Psoas muscle (tissue), 8 donors: ENCODE measurements at places on chromosomes 3 and 15. TPM values are rescaled to one million over a fixed set of nuclear protein-coding genes. Genes with fewer than 3 reads are reported as not detected.

- DNase-seq, result no peak
Observed at GRCh38 chr3:100662113-100662823, 47.0 kb upstream of the TFG start.

DNA sequence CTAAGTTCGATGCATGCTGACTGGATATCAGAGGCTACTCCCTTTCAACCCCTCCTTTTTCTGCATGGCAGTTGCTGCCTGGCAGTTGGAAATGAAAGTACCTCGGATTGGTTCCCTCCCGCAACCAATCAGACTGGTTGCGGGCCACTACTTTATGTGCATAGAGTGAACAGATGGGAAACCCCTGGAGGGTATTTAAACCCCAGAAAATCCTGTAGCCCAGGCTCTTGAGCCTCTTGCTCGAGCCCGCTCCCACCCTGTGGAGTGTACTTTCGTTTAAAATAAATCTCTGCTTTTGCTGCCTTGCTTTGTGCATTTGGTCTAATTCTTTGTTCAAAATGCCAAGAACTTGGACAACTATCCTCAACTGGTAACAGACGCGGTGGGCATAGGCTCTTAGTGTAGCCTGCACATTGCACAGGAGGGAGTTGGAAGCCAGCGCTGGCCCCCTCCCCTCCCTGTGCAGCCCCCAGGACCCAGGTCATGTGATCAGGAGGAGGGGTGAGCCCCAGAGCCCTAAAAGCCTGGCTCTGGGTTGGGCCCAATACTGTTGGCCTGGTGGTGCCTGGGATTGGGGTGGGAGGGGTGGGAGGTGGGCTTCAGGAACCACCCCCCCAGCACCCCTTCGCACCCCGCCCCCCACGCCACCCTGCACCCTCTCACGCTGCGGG, 26.8 kb downstream of the RHCG start:
- DNase-seq, result no peak

- DNase-seq, result no peak
Observed at GRCh38 chr3:108322352-108322751, 26.0 kb downstream of the HHLA2 start.

DNA sequence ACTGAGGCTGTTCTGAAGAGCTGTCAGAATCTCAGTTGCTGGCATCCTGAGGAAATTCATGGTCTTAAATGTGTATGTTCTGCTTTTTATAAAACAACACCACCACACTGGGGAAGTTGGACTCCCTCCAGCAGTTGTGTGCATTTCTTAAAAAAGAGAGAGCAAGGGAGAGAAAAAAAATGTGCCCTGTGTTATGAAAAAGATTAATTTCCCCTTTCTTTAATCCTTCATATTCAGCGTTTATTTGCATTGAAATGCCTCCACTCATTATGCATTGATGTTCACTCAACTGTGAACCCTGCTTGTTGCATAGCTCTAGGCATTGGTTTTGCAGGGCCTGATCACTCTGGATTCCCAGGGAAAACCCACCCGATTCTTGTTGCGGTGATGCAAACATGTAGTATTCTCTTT, 4.4 kb upstream of the ZNF609 start:
- DNase-seq, result no peak

DNA sequence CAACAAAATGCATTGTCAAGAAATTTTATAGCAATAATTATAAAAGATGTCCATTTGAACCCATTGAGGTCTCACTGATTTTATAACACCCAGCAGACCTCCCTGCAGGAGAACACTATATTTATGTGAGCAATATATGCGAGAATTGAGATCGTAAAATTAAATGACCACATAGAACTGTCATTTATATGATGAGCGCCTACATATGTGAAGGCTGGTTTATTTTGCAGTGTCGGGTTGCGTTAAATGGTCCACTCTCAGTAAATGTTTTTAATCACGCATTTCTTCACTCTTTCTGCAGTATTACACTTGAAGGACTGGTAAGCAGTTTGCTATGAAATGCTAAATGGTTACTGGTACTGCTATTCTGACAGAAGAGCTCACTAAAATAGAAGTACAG, 408.5 kb upstream of the AGTR1 start:
- no peak for DNase-seq

DNA sequence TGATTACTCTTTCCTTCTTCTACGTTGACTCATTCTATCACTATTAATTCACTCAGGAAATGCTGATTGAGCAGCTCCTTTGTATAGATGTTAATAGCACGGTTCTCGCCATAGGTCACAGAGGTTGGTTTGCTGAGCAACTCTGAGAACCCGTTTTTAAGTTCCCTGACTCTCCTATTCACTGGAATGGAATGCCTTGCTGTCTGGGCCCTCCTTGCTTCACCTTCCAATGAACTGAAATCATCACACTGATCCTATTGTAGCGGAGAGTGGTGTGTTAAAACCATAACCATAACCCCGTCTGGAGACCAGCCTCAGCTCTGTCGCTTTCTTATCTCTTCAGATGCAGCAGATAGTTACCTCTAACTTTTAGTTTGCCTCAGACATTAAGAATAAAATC, 323.6 kb downstream of the GABRB3 start:
- DNase-seq, result no peak

- DNase-seq, result peak; percentile 39
Observed at GRCh38 chr3:185983495-185984141, 45.8 kb upstream of the TRA2B start.

DNA sequence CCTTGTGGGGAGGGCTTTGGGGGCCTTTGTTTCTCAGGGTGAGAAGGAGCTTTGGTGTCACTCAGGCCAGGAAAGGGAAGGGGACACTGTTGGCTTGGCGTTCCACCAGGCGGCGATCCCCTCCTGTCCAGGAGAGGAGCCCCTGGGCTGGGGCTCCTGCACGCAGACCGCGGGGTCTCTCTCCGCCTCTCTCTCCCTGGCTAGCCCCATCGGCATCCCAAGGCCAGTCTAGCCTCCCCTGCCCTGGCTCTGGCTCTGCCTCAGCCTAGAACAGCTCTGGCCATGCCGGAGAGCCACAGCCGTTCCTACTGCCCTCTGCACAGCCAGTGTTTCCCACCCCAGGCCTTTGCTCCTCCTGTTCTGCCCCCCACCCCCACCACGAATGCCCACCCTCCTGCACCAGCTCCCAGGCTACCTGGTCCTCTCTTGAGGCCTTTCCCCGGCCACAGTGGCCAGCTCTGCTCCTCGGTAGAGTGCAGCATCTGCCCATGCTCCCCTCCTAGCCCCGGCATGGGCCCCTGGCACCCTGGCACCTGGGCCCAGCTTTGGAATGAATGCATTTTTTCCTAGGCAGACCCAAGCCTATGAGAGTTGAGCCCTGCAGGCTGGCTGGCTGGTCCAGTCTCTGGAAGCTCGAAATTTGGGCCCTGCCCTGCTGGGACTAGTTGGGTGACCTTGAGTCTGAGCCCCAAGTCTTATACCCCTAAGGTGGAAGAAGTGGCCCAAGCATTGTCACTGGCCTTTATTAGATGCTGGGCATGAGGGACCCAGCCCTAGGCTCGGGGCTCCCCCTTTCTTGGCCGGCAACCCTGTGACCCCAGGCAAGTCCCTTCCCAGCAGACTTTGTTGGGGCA, 2.4 kb downstream of the PLXNA1 start:
- DNase-seq, result no peak

DNA sequence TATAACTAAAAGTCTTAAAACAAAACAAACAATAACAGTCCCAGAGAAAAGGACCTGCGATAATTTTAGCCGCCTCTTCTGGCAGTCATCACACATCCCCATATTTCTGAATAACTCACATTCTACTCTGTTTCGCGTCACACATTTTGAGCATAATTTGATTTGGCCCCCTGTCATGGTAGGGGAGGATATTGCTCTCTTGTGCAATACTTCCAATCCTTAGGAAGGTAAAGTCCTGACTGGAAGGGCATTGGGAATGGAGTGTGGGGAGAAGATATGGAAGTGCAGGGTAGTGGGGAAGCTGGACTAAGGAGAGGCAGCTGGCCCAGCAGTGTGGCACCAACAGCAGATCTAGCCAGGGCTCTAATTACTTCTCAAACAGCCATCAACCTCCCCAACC, 11.3 kb upstream of the FSIP1 start:
- DNase-seq, result no peak

- no peak for DNase-seq
Observed at GRCh38 chr3:113193288-113193687, 18.1 kb upstream of the BOC start.

GRCh38 chr15:97875513-97876280, 84.8 kb upstream of the ARRDC4 start:
- DNase-seq, result no peak

GRCh38 chr3:40996827-40997710, 202.2 kb upstream of the CTNNB1 start:
- no peak for DNase-seq

GRCh38 chr3:142925140-142925539, 36.3 kb upstream of the PCOLCE2 start:
- DNase-seq, result no peak

GRCh38 chr3:149908424-149908957, 62.2 kb downstream of the PFN2 start:
- DNase-seq, result no peak

DNA sequence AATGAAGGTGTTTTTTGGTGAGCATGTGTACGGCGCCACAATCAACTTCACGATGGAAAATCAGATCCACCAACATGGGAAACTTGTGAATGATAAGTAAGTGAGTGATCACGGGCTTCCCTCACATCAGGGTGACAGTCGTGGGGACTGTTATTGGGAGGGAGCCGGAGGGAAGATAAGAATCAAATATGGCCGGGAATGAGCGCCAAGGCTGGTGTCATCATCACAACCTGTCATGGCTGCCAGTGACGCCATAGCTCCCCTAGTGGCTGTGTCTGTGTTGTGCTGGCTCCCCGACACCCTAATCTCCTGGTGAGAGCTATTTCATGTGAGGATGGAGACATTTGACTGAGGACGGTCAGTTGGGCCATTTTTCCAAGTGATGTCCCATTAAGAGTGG, 168.5 kb downstream of the SV2B start:
- DNase-seq, result no peak

GRCh38 chr3:46096781-46097180, 69.5 kb upstream of the XCR1 start:
- DNase-seq, result no peak

- DNase-seq, result no peak
Observed at GRCh38 chr3:158458464-158458863, 112.5 kb upstream of the MLF1 start.

DNA sequence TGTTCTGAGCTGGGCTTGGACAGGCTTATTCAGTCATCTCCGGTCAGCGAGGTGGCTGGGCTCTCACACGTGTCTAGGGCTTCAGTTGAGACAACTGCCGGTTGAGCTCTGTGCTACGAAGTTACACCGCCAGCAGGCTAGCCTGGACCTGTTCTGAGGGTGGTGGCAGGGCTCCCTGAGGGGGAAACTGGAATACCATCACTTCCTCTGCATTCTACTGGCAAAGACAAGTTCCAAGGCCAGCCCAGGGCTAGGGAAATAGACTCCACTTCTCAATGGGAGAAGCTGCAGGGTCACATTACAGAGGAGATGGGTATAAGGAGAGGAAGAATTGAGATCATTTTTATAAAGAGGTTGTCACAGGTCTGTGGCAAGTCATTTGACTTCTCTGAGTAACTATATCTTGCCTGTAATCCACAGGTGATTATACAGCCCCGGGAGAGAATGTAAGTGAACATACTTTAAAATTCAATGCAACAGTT, 106.8 kb upstream of the IL12A start:
- DNase-seq, result peak; percentile 80

GRCh38 chr3:124837065-124837464, 50.1 kb downstream of the ITGB5 start:
- no peak for DNase-seq

TBC1D21 gene
- polyA plus RNA-seq, result not detected

CYP8B1 gene
- not detected for polyA plus RNA-seq

FOXL2NB gene
- polyA plus RNA-seq, result not detected

GPR62 gene
- 0.07 TPM for polyA plus RNA-seq

CCRL2 gene
- polyA plus RNA-seq, result 1.1 TPM
